ENCODE measurements at places on chromosomes 5 and 9.
A peak's percentile ranks its signal among the peaks of the same experiment; 100 is the strongest.

DNA sequence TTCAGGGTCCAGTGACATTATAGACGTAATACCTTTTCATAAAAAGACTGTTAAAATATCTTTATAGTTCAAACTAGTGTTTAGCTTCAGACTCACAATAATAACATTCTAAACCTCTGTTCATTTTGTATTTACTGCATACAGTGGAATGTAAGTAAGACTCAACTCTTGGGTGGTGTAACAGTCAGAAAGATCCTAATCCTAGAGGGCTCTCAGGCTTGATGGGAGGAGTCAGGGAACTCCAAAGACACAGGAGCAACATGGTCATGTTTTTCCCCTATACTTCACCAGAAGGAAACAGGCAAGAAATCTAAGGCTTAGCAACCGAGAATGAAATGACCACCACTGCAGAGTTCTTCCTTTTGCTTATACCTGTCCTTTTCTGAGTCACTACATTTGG, 82.6 kb downstream of the MRPS27 start:
- DNase-seq, result no peak

DNA sequence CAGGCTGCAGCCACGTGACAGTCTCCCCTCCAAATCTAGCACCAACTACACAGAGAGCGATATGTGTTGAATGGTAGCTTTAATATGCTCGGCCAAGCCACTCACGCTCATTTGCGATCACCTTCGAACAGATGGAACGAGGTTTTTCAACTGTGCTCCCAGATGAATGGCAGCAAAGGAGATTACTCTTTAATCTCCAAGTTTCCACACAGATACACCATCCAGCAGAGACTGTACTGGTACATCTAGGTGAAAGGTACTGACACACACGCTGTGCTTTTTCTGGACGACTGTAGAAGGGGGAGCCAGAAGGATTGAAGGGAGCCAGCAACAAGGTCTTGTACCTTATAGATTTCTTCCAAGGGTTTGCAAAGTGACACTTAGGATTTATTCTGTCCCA, 263.9 kb downstream of the NR3C1 start:
- DNase-seq, result no peak

DNA sequence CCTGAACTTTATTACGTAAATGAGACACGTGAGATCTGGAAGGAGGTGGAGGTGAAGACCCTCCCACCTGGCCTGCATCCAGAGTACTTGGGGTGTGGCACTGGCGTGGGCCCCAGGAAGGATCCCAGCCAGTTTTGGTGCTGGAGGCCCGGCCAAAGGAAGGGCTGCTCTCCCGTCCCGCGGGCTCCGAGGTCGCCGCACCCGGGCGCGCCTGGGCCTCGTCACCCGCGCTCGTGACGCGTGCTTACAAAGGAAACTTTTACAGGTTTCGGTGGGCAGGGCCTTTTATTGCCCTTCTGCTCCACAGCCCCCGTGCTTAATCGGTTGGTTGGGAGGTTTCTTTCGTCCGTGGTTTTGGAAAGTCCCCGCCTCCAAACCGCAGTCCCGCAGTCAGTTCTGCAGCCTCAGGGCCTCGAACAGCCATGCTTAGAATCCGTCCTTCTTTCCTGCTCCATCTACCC, 29.2 kb downstream of the CDKN2A start:
- DNase-seq, result no peak

GRCh38 chr9:90065851-90066250, 461.0 kb downstream of the GADD45G start:
- DNase-seq, result peak; percentile 46

DNA sequence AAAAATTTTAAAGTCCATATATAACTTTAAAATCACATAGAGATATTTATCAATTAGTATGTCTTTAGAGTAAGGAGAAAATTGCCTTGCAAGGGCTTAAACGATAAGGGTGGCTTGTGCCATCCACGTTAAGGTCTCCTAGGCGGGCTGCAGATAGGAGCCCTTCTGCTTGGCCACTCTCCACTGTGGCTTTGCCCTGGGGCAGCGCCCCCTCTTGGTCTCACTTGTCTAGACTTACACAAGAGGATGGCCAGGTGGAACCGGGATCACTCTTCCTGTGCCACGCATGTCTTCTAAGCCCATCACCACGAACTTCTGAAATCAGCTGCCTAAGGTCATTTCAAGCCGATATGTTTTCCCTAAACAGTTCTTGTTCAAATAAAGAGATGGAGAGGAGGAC, 2.9 kb downstream of the FPGS start:
- peak; percentile 2 for DNase-seq

DNA sequence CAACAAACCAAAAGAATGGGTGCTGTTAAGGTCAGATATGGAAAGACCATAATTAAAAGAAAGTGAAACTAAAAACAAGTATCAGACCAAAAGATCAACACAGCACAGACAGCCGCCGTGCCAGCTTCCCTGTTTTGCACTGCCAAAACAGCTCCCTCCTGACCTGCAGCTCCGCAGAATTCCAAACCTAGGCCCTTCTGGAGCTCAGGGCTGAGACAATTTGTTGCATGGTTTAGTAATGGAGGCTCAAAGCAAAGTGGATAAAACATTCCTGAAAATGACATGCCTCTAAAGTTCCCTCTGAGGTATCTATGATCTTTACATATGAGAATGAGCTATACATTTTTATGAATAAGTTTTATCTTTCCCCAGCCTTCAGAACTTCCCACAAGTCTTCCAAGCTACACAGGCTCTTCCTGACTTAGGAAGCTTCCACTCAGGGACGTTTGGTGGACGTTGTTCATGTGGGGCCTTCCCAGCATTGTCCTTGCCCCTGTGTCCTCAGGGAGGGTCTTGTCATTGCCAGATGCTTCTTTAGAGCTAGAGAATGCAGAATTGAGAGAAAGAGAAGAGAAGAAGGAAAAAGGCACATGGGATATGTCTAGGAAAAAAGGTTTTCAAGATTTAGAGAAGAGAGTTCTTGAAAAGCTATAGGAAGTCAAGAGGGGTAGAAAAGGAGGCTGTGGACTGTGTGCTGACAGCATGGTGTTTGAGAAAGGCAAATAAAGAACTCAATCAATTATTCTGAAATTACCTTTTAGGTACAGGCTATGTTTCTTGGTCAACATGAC, 28.4 kb upstream of the SSBP2 start:
- DNase-seq, result no peak

DNA sequence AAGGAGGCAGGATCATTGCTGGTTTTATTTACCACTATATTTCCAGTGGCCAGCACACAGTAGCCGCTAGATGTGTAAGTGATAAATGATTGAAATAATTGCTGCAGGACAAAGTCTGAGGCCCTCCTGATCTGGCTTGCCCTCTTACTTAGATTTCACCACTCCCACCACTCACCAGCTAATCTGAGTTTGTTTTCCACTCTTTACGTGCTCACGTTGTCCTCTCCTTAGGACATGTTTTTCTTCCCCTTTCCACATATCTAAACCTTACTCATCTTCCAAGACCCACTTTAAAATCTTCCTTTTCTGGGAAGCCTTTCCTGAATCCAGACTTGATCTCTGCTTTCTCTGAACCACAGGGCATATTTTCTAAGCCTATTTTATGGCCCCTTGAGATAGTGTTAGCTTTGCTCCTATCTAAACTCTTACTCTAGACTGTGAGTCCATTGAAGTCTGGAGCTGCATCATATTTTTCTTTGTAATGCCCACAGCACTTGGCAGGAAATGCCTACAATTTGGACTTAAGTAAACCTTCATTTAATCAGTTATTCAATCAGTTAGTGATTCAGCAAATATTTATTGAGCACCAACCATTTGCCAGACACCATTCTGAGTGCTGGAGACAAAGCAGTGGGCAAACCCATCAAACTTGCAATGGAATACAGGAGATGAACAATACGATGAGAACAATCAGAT, 2.4 kb downstream of the TLR4 start:
- peak; percentile 2 for DNase-seq

- DNase-seq, result no peak
These were observed 576.7 kb upstream of the ZNF462 start for GRCh38 chr9:106286249-106286648.
